ENCODE measurements at places on chromosomes 1 and 21.

GRCh38 chr1:30569384-30569783, 154.0 kb downstream of the MATN1 start:
- no peak for DNase-seq

DNA sequence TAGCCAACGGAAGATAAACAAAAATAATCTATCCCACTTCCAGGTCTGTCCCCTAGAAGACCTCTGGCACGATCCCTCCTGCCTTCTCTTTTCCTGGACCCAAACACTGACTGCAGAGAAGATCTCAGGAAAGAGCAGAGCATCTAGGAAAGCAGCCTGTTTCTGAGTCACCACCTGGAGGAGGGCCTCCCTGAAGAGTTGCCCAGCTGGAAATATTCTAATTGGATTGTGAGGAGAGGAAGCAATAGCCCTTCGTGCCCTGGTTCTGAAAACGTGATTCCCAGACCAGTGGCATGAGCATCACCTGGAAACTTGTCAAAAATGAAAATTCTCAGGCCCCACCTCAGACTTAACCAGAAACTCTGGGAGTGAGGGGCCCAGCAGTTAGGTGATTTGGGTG, 411.1 kb downstream of the SETD4 start:
- DNase-seq, result no peak

DNA sequence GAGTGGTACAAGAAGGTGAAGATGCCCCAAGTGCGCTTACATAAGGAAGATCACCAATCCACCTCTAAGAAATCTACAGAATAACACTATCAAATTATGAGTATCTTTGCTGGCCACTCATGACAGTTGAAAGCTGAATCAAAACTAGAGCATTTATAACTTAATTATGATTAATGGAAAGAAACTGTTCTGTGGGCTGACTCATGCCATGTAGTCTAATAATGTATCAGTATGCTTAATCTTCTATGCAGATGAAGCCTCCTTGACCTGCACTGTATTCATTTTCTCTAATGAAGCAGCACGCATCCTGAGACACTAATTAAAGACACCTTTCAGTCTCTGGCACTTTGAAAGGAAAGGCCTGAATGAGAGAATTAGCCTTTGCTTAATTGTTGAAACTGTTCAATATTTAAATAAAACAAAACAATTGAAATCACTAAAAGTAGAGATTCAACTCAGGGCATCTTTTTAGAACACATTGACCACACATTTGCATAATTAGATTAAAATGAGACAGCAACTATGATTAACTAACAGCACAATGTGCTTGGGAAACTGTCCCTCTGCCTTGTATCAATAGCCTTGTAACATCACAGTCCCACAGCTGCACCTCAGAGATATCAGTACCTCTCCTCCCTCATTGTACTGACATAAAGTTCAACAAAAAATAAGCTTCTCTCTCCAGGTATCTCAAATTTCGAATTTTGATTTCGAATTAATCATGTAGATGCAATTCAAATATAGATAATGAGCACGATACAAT, 105.6 kb downstream of the NTPCR start:
- DNase-seq, result no peak

- DNase-seq, result no peak
These were observed 18.2 kb upstream of the AHCTF1 start for GRCh38 chr1:246949956-246950355.

GRCh38 chr1:212040629-212041412, 5.3 kb downstream of the DTL start:
- no peak for DNase-seq

- DNase-seq, result no peak
These were observed 602.2 kb upstream of the ADAMTS5 start for GRCh38 chr21:27569091-27569490.

- DNase-seq, result no peak
These were observed 340.0 kb upstream of the NFIA start for GRCh38 chr1:60742339-60742738.

- no peak for DNase-seq
These were observed 4.3 kb downstream of the XPR1 start for GRCh38 chr1:180636138-180636537.

DNA sequence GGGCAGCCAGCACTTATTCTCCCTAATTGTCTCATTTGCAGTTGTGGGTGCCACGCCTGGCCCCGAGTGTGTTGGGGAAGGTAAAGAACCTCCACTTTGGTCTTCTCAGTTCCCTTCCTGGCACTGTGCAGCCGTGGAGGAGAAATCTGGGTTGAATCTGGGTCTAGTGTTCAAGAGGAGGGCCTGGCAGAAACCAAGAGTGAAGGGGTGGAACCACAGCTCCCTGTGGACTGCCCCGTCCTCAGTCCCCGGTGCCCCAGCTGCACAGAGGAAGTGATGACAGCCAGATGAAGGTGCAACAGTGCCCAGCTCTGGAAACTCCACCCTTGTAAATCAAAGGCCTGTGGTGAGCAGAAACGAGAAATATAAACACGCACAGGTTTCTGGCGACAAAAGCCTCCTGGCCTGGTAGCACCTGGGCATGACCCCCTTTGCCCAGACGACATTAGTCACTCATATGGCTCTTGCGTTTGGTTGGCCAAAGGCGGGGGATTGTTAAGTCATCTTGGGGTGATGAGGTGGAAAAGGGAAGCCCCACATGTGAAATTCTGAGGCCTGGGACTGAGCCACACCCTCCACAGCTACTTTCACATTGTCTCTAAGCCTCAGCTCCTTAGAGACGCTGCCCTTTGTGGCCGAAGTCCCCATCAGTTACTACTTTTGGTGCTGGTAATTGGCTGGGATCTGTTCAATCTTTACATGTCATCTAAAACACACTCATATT, 4.2 kb upstream of the ECE1 start:
- DNase-seq, result peak; percentile 98

DNA sequence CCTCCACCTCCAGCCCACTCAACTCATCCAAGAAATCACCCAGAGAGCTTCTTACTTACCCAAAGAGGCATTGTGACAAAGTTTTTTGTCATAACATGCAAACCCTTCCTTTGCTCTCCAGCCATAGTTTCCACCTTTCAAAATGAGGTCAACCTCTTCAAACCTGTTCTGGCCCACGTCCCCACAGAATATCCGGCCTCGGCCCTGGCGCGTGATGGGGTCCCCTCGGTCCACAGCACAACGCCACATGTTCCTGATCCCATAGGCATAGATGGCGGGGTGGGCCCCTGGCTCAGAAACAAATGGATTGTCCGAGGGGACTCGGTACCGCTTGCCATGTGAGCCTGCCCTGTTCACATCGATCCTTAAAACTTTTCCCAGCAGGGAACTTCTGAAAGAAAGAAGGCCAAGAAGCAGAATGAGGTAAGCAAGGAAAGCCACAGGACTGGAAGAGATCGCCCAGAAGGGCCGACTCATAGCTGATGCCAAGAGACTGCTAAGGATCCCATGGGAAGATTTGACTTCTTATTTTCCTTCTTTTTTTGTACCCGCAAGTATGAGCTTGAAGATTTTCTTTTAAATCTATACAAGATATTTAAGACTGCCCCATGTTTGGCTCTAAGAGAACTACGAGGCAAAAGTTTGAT, 7.8 kb downstream of the HHIPL2 start:
- DNase-seq, result no peak

DNA sequence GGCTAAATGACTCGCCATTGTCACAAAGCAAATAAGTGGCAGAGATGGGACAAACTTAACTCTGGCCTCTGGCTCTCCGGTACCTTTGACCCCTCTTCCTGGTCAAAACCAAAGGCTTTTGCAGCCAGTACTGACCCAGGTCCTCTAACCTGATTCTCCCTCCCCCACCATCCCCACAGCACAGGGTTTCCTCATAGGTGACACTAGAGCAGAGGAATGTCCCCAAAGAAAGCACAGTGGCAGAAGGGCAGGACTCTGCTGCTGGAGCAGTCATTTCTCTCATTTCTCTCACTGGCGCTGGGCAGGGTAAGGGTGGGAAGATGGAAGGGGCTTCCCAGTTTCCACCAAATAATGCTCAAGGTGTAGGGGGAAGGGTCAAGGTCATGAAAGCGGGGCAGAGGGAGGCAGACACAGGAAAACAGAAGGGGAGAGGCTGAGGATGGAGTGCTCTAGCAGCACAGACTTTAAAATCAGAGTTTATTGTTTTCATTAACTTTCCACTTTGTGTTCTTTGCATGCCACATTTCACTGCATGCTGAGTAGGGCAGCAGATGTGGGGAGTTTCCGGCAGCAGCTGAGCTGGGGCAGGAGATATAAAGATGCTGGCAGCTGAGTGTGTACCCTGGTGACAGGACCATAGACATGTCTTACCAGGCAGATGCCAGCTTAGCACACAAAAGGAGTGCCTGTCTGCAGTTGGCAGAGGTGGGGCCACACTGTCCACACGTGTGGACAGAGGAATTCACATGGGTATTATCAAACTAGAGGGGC, 80.5 kb downstream of the FAM78B start:
- no peak for DNase-seq

DNA sequence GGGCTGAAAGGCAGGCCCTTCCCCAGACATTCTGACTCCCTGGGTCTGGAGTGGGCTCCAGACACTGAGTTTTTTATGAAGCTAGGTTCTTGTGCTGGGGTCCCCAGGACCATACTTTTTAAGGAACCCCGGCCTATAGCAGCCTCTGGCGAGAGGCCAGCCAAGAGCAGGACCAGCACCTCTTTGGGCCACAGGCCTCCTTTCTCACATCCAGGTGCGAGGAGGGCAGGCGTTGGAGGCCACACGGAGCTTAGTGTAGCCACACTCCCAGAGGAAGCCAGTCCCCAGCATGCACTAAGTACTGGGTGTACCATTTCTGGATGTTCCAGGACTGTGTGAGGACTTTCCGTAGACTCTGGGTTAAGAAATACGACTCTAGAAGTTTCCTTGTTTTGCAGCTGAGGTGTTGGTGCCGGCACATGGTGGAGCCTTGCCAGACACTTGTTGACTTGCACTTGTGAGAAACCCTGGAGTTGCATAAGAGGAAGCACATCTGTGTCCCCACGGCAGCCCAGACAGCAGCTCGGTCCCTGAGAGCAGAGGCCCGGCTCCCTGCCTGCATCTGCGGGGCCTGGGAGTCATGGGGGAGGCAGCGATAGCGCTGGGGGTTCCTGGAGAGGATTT, 122.2 kb upstream of the VAMP3 start:
- no peak for DNase-seq
